Inflammatory macrophage (primary cell): ENCODE measurements at places on chromosomes 5 and 9.

GRCh38 chr5:143214890-143215289 lies 188.6 kb downstream of the NR3C1 start:
- no peak for DNase-seq

GRCh38 chr9:131222460-131222859 lies 53.9 kb downstream of the FAM78A start:
- no peak for DNase-seq

DNA sequence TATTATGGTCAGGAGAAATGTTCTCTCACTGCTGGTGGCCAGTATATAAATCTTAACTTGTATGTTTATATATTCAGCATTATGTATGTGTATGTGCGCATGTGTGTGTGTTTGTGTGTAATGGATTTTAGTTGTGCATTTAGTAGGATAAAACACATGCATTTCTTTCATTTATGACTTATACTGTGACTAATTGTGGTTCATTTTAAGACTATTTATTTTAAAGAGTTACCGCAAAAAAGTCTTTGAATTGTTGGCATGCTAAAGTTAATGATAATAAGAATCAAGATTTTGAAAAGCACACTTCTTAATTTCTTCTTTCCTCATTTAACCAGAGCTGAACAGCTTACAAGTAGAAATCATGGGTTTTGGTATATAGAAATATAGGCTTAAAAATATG lies 60.9 kb downstream of the RAI14 start:
- DNase-seq, result no peak

DNA sequence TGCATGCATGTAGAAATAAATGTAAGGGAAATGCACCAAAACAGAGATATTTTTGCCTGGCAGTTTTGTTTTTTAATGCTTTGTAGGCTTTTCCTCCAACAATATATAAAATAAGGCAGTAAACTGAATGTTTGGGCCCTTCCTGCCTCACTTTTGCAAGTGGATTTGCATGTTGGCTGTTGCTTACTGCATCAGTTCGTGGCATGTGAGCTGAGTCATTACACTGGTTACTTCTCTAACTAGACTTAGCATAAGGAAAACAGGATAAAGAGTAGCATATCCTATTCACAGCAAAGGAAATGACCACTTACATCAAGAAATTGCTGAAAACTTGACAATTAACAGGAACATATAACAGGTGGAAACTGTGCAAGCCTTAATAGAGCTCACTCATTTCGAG lies 113.4 kb downstream of the TLE1 start:
- peak; percentile 49 for DNase-seq

GRCh38 chr5:129097498-129098296 lies 3.1 kb downstream of the ISOC1 start:
- no peak for DNase-seq

GRCh38 chr9:126327714-126328185 lies 1.1 kb downstream of the MVB12B start:
- no peak for DNase-seq

DNA sequence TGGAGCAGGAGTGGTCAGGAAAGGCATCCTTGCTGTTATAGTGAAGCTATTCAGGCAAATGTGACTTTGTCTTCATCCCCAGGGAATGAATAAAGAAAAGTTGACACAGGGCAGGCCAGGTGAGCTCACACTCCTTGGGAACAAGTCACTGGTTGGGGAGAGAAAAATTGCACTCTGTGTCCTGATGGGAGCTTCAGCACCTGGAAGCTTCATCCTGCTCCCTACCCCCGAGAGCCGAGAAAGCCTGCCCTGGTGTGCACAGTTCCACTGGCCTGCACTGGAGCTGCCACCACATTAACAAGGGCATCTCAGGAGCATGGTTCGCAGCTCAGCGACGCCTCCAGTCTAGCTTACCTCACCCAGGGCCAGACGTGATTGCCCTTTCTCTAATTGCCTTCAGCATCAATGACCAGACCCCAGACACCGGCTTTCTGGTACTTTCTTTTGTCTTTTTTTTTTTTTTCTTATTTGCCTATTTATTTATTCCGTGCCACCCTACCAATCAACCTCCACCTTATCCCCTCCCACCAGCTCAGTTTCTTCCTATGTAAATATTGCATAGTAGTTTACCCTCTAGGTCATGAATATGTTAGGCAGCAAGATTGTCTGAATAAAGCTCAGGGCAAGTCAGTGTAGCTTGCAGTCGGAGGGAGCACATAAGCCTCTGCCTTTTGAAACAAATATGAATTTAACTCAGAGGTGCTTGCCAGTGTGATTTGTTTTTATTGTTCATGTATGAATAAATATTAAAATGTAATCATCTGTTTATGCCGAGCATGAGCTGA lies 87.4 kb downstream of the DOCK2 start:
- no peak for DNase-seq

DNA sequence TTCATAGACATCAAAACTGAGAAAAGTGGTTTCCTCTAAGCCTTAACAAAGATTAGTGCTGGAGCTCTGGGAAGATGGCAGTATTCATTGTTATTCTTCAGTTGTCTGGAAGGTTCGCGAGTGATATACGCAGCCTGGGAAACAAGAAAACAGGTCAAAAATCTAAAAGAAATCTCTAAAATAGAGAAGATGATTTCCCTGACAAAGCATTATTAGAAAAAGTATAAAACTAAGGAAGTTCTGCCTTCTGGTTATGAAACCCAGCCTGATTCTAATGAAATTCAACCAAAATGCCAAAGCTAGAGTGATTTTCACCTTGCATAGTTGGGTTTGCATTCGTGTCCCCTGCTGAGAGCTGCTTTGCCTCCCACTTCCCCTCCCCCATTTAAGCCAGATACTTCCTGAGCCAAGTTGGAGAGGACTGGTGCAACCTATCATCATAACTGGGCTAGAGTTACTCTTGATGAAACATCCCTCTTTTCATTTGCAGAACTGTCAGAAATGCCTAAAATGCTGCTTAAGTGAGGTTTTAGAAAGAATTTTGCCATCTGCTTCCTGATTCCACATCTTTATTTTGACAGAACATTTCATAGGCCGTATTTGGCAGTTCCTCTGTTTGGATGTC lies 48.4 kb downstream of the NDFIP1 start:
- DNase-seq, result peak; percentile 69

GRCh38 chr9:134210511-134210907 lies 46.1 kb upstream of the RNU6ATAC start:
- DNase-seq, result no peak

DNA sequence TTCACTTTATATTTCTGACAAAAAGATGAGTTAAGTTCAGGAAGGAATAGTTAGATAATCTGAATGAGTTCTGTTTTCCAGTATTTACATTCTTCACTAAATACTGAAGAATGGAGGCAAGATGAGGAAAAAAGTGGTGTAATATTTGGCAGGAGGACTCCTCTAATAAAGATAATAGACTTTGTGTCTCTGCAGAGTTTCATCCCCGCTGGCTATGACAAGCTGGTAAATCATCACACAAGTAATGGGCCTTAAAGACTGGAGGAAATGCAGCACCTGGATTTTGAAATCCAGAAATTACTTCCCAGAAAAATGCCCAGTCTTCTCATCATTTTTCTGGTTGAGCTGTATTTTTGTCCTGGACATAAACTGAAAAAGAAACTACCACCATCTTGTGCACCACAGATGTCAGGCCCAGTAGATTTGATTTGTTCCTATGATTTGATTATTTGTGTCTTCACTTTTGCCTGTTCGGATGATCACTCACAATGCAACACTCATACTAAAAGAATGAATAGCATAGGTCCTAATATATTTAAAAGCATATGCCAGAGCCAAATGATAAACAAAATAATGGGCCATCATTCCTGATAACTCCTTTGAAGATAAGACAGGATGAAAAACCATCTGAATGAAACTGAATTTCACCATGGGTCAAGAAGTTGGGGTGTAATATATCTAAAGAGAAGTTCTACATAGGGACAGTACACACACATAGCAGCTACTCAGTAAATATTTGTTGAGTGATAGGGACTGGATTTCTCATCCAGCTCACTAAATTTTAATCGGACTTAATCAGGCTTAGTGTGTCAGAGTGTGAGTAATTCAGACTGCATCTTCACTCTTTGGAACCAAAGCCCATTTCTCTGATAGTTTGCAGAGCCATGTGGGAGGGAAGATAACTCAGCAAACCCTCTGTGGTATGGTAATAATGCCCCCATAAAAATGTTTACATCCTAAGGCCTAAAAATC lies 200.5 kb downstream of the HINT1 start:
- no peak for DNase-seq

DNA sequence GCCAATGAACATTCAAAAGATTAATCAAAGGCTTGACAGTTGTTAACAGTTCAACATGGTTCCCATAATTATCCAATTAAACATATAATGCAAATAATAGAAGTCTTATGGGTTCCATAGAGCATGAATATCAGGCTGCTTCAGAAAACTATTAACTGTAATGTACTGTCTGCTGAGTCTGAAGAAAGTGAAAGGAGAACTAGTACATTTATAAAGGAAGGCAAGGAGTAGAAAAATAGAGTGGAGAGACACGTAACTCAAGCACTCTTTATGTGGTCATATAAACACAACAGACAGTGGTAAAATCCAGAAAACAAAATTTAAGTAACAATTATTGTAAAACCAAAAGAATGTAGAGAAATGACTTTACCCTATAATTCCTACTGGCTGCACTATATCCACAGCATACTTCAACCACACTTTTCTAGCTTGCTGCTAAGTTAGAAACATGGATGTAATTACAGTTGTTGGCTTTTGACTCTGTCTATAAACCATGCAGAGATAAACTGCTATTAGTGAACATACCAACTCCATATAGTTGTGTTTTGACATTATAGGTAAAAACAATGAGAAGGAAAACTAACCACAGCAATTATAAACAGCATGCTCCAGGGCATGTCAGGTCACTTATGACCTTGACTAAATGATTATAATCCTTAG lies 32.7 kb downstream of the NFIB start:
- no peak for DNase-seq

DNA sequence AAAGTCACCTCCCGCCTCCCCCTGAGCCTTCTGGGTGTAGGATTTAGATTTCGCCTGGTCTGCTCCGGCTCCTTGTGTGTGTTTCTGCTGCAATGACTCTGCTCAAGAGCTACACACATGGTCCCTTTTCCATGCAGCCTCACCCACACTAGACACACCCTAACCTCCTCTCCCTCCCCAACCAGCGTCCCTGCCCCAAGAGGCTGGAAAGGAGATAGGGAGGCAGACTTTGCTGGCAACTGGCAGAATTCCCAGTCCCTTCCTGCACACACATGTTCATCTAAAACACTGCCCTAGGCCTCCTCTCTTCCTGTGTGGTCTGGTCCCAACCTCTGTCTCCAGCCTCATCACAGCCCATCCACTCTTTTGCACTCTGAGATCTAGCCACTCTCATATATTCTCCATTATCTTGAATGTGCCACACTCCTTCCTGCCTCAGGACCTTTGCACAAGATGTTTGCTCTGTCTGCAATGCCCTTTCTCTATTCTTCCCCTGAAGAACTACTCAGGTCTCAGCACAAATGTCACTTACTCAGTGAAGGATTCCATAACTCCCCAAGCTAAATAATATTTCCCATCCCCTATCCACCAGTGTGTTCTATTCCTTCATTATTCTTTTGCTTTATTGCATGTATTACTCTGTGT lies 253.8 kb downstream of the CDK5RAP2 start:
- DNase-seq, result no peak

DNA sequence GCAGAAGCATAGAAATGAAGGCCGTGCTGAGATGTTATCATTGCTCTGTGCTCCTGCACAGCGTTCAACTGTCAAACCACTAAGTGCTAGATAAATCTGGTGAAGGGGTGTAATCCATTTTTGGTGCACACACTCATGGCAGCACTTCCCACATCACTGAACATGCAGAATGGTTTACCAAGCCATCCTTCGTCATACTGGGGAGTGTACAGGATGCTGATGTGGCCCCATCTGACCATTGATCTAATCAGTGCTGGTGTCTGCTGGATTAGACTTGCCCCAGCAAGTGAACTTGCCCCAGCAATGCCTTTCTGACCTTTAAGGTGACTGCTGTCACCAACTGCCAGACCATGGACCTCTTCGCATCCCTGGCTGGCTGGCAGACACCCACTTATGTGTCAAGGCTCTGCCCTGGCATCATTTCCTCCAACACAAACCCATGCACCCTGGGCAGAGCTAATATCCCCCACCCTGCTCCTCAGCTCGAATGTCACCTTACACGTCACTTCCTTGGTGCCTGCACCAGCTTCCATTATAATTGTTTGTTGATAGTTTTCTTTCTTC lies 4.2 kb upstream of the SEMA4D start:
- no peak for DNase-seq

DNA sequence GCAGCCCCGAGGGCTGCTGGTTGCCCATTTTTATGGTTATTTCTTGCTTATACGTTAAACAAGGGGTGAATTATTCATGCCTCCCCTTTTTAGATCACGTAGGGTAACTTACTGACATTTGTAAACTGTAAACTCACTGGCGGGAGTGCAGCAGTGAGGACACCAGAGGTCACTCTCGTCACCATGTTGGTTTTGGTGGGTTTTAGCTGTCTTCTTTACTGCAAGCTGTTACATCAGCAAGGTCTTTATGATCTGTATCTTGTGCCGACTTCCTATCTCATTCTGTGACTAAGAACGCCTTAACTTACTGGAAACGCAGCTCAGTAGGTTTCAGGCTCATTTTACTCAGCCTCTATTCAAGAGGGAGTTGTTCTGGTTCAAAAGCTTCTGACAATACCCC lies 155.0 kb upstream of the PRDM9 start:
- no peak for DNase-seq

DNA sequence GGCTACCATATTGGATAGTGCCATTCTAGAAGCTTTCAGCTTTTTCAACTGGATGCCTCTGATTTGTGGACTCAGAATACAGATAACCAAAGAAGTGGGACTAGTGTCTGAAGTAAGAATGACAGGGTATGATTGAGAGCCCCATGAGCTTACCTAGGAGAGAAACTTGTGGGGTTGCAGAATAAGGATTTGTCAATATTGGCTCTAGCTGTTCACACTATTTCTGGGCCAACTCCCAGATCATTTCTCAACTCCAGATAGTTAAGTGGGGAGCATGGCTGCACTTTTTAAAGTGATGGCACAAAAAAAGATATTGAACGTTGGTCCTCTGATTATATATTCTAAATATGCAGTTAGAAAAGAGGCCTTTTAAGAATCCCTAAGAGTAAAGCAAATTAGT lies 252.1 kb downstream of the DOCK8 start:
- DNase-seq, result no peak

- peak; percentile 13 for DNase-seq
These were observed 596.9 kb downstream of the PDE4D start for GRCh38 chr5:59296317-59297264.
